ENCODE measurements at places on chromosomes 11 and 22.

- DNase-seq, result no peak
These were observed 7.7 kb downstream of the CAT start for GRCh38 chr11:34446386-34446785.

GRCh38 chr11:119415517-119415916 is 7.5 kb downstream of the THY1 start:
- DNase-seq, result no peak

GRCh38 chr11:69114811-69115523 is 40.8 kb upstream of the SMIM38 start:
- no peak for DNase-seq

DNA sequence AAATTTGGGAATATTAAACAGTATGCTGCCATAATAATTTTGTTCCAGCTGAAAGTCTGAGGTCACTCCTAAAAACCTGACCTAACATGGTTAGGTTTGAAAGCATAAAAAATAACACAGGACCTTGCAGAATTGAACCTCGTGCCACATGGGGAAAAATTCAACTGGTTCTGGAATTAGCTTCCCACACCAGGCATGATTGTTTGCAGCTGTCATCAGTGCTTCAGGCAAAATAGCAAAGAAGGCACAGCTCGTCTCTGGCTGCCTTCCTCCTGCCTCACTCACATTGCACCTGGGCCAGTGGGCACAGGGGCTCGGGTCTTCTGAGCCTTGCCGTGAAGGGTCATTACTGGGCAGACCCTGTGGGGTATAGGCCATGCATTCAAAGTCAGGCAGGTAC is 153.8 kb upstream of the ARHGAP20 start:
- no peak for DNase-seq

DNA sequence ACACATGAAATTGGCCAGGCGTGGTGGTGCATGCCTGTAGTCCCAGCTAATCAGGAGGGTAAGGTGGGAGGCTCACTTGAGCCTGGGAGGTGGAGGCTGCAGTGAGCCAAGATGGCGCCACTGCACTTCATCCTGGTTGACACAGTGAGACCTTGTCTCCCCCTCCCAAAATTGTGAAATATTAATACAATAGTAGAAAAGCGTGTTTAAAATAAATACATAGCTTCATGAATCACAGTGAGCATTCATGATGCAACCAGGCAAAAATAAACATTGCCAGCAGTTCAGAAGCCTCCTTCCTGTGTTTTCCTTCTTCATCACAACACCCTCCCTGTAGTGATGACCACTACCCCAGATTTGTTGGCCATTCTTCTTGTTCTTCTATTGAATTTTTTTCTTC is 4.3 kb upstream of the TEAD1 start:
- no peak for DNase-seq

- no peak for DNase-seq
These were observed 44.2 kb downstream of the MRE11 start for GRCh38 chr11:94449437-94449836.

GRCh38 chr11:28337701-28338100 is 229.5 kb downstream of the METTL15 start:
- DNase-seq, result no peak

- DNase-seq, result no peak
These were observed 12.6 kb downstream of the HIKESHI start for GRCh38 chr11:86314636-86315035.

- DNase-seq, result no peak
These were observed 99.0 kb downstream of the AMOTL1 start for GRCh38 chr11:94866936-94867795.

- no peak for DNase-seq
These were observed 60.2 kb upstream of the CDON start for GRCh38 chr11:126122863-126123262.

DNA sequence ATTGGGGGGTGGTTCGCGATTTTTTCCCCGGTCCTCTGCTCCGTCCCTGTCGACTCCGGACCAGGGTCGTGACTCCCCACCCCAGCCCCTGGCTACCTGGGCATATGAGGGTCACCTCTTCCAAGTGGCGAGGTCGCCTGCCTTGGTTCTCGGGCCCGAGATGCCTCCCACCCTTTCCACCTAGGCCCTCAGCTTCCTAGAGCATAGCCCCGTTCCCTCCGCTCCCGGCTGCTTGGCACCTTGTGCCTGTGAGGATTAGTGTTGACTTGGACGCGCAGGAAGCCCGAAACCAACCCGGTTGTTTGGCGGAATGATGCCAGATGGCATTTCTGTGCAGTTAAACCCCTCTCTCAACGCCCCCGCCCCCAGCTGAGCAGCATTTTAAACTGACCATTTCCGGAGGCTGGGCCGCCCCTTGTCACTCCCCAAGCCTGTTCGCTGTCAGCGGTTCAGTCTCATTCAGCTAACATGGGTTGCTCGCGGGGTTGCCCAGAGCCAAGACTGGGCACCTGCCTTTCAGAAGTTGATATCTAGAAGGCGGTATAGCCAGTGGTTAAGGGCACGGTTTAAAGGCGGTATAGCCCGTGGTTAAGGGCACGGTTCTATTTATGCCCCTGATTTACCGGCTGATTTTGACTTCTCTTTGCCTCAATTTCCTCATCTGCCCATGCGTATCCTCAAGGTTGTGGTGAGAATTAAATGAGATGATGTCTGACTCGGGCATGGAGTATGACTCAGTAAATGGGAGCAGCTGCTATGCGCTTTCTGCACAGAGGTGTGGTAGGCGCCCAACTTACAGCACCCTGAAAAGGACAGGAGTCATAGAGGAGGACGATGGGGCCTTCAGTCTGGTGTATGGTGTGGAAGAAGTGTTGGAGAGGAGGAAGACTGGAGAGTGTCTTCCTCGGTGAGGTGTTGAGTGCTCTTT is 639 bp downstream of the INCENP start:
- no peak for DNase-seq

GRCh38 chr11:76291576-76292526 is 85.5 kb upstream of the WNT11 start:
- no peak for DNase-seq

DNA sequence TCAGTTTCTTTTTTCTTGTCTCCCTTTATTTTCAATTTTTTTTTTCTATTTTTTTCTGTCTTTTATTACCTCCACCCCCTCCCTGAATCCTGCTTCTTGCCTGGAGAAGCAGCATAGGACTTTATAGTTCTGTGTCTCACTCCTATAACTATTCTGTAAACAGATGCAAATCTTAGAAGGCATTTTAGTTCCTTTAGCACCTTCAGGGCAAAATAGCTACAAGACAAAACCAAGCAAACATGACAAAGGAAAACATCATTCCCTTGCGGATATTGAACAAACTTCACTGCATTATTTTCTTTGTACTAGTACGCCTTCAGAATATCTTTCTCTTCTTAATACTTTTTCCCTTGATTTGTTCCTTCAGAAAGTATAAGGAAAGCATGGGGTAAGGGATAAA is 446.2 kb upstream of the CHORDC1 start:
- DNase-seq, result no peak

DNA sequence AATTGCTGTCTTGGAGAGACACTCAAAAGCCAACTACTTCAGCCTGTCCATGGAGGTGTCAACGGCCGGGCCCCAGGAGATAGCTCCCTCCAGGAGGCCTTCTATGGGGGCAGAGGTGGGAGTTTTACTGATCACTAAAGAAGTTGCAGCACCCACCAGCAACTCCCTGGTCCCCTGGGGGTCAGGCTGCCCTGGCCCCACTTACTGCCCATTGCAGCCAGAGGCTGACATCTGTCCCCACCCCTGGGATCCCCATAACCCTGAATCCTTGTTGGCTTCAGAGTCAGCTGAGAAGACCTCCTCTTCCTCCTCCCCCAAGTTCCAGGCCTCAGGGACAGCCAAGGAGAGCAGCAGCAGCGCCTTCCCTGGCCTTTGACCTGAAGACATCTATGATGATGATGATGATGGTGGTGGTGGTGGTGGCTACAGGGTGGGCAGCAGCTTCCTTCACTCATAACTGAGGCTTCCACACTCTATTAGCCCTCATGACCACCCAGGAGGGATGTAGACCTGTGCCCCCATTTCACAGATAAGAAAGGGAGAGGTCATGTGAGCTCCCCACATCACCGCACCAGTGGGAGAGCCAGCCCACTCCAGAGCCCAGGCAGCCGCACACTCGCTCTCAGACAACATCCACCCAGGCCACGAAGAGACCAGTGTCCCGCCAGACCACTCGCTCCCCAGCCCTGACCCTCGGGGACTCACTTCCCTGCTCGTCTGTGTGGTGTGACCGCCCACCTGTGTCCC is 43.8 kb upstream of the FGF3 start:
- DNase-seq, result no peak

DNA sequence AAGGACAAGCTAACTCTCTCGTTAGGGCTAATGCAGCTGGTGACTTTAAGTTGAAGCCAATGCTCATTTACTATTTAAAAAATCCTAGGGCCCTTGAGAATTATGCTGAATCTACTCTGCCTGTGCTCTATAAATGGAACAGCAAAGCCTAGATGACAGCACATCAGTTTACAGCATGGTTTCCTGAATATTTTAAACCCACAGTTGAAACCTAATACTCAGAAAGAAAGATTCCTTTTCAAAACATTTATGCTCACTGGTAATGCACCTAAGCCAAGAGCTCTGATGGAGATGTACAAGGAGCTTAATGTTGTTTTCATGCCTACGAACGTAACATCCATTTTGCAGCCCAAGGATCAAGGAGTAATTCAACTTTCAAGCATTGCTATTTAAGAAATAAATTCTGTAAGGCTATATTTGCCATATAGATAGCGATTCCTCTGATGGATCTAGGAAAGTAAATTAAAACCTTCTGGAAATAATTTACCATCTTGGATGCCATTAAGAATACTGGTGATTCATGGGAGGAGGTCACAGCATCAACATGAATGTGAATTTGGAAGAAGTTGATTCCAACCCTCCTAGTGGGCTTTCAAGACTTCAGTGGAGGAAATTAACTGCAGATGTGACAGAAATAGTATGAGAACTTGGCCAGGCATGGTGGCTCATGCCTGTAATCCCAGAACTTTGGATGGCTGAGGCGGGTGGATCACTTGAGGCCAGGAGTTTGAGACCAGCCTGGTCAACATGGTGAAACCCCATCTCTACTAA is 14.5 kb downstream of the XNDC1N start:
- no peak for DNase-seq

GRCh38 chr11:76955459-76956114 is 78.6 kb upstream of the B3GNT6 start:
- no peak for DNase-seq

GRCh38 chr22:41917903-41918791 is 3.3 kb upstream of the SHISA8 start:
- DNase-seq, result no peak

DNA sequence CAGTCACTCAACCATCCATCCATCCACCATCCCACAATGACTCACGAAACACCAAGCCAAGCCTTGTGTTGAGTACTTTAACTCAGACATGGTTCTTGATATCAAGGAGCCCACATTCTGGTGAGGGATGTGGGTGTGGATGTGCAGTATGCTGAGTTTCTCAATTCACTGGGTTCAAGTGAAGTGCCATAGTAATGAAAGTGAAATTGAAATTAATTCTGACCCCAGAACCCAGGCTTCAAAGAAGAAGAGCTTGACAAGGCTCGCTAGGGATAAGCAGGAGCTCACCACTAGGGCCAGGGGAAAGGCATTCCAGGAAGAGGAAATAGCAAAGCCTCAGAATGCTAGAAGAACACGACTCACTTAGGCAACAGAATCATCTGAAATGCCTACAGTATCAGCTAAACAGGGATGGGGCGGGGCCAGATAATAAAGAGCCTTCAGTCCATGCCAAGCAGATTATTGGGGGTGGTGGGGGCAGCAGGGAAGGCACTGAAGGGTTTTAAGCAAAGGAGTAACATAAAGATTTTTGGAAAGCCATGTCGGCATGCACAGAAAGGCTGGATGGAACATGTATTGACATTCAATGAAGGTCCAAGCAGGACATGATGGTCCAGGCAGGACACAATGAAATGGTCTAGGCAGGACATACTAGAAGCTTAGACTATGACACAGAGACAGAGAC is 37.2 kb downstream of the RTL6 start:
- peak; percentile 35 for DNase-seq

- no peak for DNase-seq
These were observed 85.6 kb downstream of the CACNG2 start for GRCh38 chr22:36617694-36618522.

- no peak for DNase-seq
These were observed 47.7 kb upstream of the LMO1 start for GRCh38 chr11:8311366-8311765.

DNA sequence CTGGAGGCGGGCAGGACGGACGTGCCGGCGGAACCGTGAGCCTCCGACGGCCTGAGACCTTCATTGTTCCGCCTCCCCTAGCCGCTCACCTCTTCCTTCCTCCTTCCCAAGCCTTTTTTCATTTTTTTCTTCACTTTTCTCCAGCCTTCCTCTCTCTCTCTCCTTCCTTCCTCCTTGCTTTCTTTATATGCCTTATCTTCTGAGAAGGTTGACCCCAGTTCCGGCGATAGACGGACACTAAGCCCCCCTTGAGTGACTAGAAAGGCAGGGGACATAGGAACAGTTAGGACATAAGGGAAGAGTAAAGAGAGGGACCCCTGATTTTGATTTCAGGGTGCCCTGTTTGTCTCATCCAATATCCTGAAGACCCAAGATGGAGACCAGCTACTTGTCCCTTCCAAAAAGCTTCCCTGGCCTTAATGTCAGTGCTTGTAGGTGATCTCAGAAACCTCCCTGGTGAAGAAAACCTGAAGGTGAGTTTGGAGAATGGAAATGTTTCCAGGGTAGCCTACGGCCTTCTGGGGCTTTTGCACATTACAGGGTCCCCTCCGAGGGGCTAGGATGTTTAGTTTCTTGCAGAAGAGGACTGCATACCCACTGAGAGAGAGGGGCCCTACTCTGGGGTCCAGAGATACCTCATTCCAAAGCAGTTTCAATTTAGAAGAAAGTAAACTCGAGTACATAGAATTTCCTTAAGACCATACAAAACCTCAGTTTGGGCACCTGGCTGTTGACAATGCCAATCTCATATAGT is 3.5 kb downstream of the ADM start:
- DNase-seq, result no peak

GRCh38 chr11:121226415-121227263 is 65.9 kb upstream of the SC5D start:
- DNase-seq, result no peak

GRCh38 chr11:38543311-38543710 is 1945.3 kb upstream of the RAG2 start:
- no peak for DNase-seq

DNA sequence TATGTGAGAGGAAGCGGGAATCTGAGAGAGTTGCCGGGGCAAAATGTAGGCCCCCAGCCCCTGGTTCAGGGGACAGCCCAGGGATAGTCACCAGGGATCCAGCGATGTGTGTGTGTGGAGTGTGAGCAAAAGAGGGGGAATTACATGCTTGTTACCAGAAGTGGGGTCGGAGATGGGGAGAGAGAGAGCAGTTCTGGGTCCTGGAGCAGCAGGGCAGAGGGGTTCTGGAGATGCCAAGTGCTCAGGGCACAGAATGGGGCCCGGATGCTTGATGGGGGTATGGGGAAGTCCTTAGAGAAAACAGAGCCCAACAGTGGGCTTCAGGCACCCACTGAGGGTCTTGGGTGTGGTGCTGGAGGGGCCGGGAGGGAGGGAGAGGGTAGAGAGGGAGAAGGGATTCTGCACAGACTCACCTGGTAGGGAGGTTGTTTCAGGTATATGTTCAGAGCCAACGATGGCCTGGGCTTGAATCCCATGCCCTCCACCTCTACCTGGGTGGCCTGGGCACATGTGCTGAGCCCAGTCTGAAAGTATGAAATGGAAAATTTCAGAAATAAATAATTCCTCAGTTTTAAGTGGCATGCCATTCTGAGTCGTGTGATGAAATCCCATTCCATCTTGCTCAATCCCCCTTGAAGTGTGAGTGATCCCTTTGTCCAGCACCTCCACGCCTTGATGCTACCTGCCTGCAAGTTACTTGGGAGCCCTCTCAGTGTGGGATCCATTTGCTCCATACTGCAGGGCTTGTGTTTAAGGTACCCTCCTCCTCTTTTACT is 12.4 kb downstream of the SMIM38 start:
- DNase-seq, result no peak

GRCh38 chr22:45136594-45136993 is 27.1 kb upstream of the NUP50 start:
- DNase-seq, result no peak

Measured in Jurkat, Clone E6-1 (cell line).